ENCODE measurements at places on chromosomes 5 and 9.

DNA sequence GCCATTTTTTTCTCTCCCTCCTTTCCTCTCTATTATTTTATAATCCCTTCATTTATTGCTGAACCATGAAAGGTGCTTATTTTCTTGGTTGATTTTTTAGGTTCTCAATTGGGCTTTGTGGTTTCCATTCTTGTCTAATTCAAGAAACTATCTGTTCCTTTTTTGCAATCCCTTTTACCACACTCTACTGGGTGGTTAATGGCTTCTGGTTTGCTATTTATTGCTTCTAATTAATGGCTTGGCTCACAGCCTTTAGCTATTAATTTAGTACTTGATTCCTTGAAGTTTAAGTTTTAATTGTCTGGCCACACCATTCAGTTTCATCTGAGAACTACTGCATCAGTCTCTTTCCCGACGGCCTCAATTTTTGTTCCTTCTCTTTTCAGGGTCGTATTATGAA is 5.6 kb downstream of the FRRS1L start:
- DNase-seq = no peak

DNA sequence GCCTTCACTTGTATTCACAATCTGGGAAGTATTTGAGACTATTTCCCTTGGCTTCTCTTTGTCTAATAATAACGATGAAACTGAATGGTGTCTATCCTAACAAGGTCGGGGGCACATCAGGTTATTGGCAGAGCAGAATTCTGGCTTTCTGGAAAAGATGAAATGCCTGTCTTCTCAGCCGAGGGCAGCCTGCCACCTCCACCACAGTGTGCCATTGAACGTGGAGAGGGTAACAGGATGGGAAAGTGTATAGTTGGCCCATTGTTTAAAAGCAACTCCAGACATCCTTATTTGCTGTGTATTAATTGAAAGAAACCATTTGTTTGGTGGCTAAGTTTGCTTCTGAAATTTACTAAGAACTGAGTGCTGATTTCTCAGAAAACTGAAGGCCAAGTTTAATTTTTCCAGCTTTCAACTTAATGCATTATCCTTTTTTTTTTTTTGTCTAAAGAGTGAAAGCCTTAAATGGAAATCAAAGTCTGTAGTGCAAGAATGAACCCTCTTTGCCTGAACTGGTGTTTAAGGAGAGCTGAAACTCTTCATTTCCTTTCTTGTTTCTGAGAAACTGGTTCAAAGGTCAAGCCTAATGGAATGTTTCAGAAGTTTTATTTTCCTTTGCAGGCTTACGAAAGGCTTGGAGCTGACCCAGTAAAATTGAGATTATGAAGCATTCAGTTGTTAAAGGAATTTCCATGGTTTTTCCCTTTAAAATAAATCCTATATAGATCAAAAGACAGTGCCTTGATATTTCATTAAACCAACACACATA is 563.7 kb upstream of the DAP start:
- DNase-seq = no peak

GRCh38 chr5:115457571-115457970 is 87.0 kb downstream of the FEM1C start:
- DNase-seq = no peak

GRCh38 chr9:113471566-113471965 is 8.0 kb downstream of the RGS3 start:
- no peak for DNase-seq

DNA sequence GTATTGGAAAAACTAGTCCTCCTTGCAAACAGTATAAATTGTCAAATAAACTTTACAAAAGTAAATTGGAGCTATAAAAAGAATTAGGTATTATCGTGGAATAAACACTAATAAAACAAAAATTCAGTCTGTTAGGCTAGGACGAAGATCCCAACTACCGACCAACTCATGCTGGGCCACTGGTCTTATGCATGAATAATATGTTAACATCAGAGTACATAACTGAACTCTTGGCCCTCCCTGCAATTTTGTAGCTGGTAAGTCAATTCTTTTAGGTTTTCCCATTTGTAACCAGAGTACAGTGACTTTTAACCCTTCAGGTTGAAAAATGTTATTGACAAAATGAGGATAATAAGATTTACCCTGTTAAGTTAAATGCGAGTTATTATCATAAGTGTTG is 428.7 kb downstream of the BNC2 start:
- no peak for DNase-seq

DNA sequence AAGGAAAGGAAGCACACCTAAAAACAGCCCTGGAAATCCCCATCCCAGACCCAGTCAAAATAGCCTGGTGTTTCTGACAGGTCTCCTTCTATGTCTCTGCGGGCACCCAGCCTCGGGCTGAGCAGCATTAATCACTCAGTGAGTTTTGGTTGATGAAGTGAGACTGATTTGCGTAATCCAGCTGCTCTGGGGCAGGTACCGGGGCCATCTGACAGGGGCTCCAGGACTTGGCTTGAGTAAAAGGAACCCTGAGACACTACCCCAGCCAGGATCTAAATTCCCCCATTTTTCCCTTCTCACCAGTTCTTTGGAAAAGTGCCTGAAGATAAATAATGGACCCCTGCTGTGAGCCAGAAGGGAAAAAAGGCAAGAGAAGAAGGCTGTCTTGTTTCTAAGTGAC is 596 bp downstream of the SLC28A3 start:
- DNase-seq = no peak

Data from NCI-H510A (cell line).